ENCODE measurements at places on chromosomes 6 and 20. TPM values are rescaled to one million over a fixed set of nuclear protein-coding genes. Genes with fewer than 3 reads are reported as not detected.

DNA sequence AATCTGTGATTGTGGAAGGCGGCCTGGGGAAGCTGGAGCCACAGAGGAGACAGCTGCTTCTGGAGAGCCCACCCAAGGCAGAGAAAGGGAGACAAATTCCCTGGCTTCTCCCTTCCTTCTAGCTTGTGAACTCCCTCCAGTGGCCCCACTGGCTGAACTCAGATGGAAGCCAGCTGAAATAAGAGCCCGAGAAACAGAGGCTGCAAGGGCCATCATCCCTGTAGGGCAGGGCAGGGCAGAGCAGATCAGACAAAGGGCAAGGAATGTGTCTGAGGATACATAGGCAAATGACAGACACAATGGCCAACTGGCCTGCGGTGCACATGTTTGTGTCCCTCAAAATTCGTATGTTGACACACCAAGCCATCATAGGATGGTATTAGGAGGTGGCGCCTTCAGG lies 25.3 kb downstream of the MDFI start:
- H3K27ac ChIP-seq: no peak overlapping the region
- H3K4me1 ChIP-seq: peaks cover 6% of the 10 kb centered on the region
- no peak overlapping the region for H3K4me3 ChIP-seq
- no peaks in the 10 kb centered on the region for H3K36me3 ChIP-seq
- DNase-seq: no peak

GRCh38 chr20:58818586-58819285 lies 32.0 kb downstream of the GNAS-AS1 start:
- no peak overlapping the region for H3K4me3 ChIP-seq
- peaks cover 19% of the 10 kb centered on the region for H3K36me3 ChIP-seq
- peaks cover 19% of the 10 kb centered on the region for H3K27me3 ChIP-seq
- peaks cover 11% of the 10 kb centered on the region for H3K4me1 ChIP-seq
- DNase-seq: no peak
- H3K27ac ChIP-seq: no peak overlapping the region

GRCh38 chr20:31572042-31572700 lies 32.9 kb upstream of the ID1 start:
- DNase-seq: no peak
- peak overlapping the region; percentile 90 for H3K27ac ChIP-seq
- peaks cover 27% of the 10 kb centered on the region for H3K27me3 ChIP-seq
- peaks cover 27% of the 10 kb centered on the region for H3K4me1 ChIP-seq
- H3K4me3 ChIP-seq: peak overlapping the region; percentile 79
- H3K36me3 ChIP-seq: peaks cover under 1% of the 10 kb centered on the region

DNA sequence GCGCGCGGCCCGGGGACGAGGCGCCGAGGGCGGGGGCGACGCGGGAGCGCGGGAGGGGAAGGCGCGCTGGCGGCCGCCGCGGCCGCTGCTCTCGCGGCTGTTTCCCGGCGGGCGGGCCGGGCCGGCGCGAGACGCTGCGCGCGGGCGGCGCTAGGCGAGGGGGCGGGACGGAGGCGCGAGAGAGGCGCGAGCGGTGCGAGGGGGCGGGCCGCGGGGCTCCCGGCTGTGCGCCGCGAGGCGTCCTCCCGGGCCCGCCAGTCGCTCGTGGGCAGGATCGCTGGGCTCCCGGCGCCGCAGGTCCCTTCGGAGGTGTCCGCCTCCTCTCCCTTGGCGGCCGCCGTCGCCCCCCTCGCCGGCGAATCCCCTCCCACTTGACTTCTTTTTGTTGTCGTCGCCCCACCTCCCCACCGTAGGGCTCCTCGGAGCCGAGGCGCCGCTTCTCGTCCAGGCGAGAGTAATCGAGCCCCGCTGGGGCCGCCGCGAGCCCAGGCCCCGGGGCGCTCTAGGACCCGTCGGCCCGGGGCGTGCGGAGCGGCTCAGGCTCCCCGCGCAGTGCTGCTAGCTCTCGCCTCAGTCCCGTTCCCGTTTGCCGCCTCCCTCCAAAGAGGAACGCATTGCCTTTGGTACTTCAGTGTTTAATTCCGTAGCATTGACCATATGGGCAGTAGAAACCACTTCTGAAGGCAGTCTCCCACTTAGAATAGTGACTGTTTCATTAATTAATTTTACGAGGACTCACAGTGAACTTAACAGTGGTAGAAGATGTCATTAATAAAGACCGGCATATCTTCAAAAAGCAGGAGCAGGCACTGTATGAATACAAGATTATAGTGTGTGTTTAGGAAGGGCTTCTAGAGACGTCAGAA lies at the start of gene RANBP9:
TSS of gene RANBP9 (minus strand) at position 103 of the 866 bp plus-strand sequence. CDS start 330 bp downstream, outside the sequence.
- peak within 1 kb of the TSS; percentile 100 for H3K4me3 ChIP-seq
- peak within 1 kb of the TSS; percentile 94 for H3K27ac ChIP-seq
- peak; percentile 90 for DNase-seq
- peaks cover 35% of the 10 kb centered on the region for H3K4me1 ChIP-seq
- peaks cover 11% of the 10 kb centered on the region for H3K27me3 ChIP-seq

CALHM4 gene
- total RNA-seq: not detected

JPH2 gene
- total RNA-seq: 0.80 TPM

CGAS gene
- 1.8 TPM for total RNA-seq

NKAIN4 gene
- total RNA-seq: 3.3 TPM
